A549 treated with CpdA at 1 μM for 4 hours (cell line): ENCODE measurements at places on chromosomes 7 and 10. TPM values are rescaled to one million over a fixed set of nuclear protein-coding genes. Genes with fewer than 3 reads are reported as not detected.

Gene CRTAC1
- 0.96 to 1.7 TPM (median 1.4 TPM) in 5 replicates for total RNA-seq

Gene HOXA9
- total RNA-seq, result 0.45 to 1.3 TPM (median 0.73 TPM) in 5 replicates

Gene SLC18A3
- 0.03 TPM in 1 of 5 replicates, not detected in the others for total RNA-seq

Gene KLF14
- 0.03 to 0.06 TPM (median 0.05 TPM) in 3 of 5 replicates, not detected in the others for total RNA-seq

Gene OR2A42
- total RNA-seq, result not detected in 5 replicates

Gene CHST3
- total RNA-seq, result 34.9 to 42.8 TPM (median 36.6 TPM) in 5 replicates

Gene ANKRD2
- 2.5 to 4.8 TPM (median 4.0 TPM) in 5 replicates for total RNA-seq

Gene PLPP4
- total RNA-seq, result 0.09 to 0.14 TPM (median 0.13 TPM) in 4 of 5 replicates, not detected in the other

Gene SPDYE6
- not detected in 5 replicates for total RNA-seq

Gene SOSTDC1
- not detected in 5 replicates for total RNA-seq

Gene TAS2R4
- total RNA-seq, result 0.06 to 0.26 TPM (median 0.12 TPM) in 5 replicates
